Kasumi-1 (cell line): ENCODE measurements at places on chromosomes 6 and 20.
A peak's percentile ranks its signal among the peaks of the same experiment; 100 is the strongest.

DNA sequence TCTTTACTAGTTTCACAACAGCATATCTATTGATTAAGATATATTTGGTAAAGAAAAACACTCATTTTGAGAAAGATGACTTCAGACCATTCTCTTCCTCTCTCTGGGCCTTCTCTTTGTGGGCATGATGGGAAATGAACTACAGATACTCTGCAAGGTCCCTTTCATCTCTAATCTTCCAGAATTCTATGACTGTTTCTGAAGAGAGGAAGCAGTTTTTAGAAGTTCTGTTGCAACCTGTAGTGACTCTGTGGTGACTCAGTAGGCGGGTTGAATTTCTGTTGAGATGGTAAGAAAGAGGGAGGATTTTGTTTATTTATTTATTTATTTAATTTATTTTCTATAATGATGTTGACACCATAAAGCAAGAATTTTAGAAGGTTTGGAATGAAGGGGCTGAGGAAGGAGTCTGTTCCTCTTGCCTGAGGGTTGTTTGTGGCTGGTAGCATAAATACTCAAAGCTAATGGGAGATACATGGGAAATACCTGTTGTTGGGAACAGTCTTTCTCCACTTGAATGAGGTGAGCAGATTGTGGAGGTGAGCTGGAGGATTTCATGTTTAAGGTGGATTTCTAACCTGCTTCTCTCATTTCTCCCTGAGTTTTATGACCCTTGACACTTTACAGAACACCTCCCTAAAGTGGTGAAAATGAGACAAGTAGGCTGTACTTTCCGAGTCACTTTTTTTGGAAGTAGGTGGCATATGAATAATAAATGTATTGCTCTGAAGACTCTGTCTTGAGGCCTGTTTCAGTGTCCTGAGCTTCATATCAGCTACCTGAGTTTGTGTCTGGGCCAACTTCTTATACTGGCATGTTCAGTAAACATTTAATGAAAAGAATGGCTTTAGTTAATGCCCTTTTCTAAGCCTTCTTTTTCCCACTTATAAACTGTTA, 15.0 kb downstream of the ACSS2 start:
- peak; percentile 72 for DNase-seq

GRCh38 chr20:1225263-1225782, 521 bp upstream of the RAD21L1 start:
- no peak for DNase-seq

DNA sequence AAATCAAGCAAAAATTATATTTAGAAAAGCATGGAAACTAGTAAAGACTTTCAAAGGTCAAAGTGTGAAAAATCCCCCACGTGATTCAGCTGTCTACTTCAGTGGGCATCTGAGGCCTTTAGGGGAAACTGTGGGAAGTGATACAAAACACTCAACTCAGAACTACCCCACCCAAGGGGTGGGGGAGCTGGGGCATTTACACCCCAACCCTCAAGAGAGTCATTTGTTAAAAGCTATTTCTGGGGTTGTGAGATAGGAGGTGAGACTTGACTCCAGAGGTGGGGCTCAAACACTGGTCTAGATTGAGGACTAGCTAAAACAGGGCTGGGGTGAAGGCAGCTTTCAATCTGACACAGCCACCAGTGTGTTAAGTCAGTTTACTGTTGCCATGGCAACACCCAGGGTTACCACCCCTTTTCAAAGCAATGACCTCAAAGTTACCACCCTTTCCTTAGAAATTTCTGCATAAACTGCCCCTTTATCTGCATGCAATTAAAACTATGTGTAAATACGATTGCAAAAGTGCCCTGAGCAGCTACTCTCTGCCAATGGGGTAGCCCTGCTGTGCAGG, 9.9 kb upstream of the GTSF1L start:
- DNase-seq = no peak

GRCh38 chr6:84674395-84674794, 90.0 kb downstream of the TBX18 start:
- DNase-seq = no peak

DNA sequence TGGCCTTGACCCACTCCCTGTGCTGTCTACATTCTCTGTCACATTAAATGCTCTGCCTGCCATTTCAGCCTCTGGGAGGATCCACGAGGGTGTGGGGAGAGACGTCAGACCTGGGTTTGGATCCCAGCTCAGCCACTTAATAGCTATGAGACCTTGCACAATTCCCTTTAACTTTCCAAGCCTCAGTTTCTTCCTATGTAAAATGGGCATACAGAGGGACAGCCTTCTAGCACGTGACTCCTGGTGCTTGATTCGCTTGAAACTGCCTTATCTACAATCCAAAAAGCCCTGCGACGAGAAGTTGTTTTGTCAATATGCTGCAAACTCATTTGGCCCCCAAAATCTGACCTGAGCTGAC, 40.0 kb downstream of the TOX2 start:
- no peak for DNase-seq
